Stimulated activated CD4-positive, alpha-beta T cell treated with anti-CD3 and anti-CD28 coated beads, TNF-alpha, amount 100 ng/mL, for 4 hours (primary cell): ENCODE measurements at places on chromosomes 1 and 21.

- DNase-seq = no peak
Observed at GRCh38 chr1:229001467-229002011, 266.3 kb downstream of the RHOU start.

DNA sequence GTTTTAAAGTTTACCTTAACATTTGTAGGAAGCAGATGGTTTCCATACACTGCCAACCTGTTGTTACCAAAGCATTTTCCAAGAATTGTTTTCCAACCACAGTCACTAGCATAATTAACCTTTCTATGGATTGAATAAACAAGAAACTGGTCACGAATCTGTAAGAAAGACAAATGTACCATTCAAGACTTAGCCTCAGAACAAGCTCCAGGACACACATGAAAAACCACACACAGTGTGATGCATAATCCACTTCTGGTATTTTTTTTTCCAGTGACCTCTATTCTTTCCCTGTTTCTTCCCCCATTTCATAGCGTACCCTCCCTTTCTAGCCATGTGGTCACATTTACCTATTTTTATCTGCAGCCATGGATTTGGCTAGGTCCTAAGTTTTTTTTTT, 29.6 kb upstream of the C1orf87 start:
- no peak for DNase-seq

- DNase-seq = no peak
Observed at GRCh38 chr1:173549813-173550212, 53.1 kb downstream of the SLC9C2 start.

GRCh38 chr1:196535727-196536126, 72.5 kb downstream of the KCNT2 start:
- no peak for DNase-seq

- no peak for DNase-seq
Observed at GRCh38 chr1:90715309-90715708, 1.8 kb downstream of the BARHL2 start.

DNA sequence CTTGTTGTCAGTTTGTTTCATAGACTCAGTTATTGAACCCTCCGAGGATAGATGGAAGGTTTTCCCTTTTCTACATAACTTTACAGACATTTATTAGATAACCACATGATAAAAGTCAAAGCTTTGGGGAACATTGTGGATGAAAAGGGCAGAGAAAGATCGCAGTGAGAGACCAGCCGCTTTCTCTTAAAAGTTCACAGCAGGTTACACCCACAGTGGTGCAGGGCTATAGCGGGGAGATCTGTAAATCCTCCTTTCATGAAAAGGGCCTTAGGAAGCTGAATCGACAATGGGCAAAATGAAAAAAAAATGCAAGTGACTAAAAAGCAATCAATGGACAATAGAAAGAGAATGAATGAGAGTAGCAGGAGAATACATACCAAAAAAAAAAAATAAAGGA, 218.6 kb downstream of the GRIK1 start:
- no peak for DNase-seq

DNA sequence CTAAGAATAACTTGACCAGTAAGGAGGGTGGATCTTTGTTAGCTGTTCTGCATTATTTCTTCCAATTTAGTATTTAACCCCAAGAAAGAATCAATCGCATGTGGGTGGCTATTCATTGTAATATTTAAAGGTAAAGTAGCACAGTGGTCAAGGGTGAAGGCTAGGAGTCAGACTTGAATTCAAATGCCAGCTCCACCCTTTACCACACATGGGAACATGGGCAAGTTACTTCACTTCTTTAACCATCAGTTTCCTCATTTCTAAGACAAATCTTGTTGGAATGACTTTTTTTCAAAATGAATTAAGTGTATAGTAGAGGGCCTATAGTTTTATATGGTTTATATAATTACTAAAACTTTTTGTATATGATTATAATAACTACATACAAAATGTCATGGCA, 71.3 kb upstream of the S1PR1 start:
- DNase-seq = no peak

GRCh38 chr1:153058154-153058553, 842 bp upstream of the SPRR2A start:
- no peak for DNase-seq

DNA sequence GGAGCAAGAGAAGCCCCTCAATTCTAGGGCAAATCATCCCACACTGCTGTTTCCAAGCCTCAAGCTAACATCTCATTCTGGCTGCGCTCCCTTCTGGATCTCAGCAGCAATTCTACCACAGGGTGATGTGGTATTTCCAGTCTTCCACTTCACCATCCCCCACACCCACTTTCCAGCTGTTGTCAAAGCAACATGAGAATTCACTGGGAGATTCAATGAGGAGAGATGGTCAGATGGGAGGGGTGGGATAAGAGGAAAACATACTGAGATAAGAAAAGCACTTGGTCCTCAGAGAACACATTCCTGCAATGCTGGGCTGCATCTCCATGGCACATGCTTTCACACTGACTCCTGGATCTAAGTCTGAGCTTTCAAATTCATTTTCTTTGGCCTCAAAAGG, 47.3 kb upstream of the LRRC52 start:
- DNase-seq = no peak

DNA sequence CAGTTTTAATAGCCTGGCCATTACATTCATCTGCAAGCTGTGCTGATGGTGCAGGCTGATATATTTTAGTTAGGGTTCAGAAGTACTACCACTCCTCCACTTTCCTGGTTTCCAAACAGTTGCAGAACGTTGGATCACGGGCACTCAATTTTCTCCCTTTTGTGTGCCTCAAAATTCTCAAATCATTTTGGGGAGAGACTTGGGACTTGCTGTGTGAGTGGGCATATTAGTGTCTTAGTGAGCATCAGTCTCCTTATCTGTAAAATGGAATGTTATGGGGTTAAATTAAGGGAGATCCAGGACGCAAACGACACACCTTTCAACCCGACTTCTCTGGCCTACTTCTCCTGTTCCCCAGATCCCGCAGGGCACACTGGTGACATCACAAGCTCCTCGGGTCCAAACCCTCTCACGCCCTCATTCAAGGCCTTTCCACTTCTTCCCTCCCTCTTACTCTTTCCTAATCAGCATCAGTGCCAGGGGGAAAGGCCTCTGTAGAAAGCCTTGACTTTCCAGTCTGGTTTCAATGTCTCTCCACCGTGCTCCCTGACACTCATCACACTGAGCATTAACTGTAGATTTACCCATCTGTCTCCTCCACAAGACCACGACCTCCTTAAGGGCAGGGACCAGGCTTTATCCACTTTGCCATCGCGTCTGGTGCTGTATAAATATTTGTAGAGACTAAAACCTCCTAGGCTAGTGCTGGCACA, 1.2 kb downstream of the PIGP start:
- no peak for DNase-seq

DNA sequence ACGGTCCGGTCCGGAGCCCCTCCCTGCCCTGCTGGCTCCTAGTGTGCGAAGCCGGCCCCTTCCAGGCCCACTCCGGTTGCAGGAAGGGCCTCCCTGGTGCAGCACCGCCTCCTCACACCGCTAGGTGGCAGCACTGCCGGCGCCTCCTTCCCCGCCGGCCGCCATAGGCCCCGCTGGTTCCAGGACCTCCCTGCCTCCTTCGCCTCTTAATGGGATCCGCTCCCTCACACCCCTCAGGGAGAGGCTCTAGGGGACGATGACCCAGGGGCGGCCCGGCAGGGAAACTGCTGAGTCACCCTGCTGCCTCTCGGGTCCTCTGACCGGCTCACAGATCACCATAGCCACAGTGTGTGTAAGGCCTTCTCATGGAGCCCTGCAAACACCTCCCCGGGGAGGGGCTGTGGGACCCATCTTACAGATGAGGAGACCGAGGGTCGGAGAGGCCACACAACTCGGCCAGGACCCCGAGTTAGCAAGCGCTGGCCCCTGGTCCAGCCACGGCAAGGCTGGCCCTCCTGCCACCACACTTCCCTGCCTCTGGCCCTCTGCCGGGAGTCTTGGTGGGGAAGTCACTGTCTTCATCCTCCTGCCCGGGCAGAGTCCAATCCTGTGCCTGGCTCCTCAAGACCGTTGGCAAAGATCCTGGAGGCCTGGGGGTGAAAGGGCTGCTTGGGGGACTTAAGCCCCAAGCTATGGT, 1.6 kb upstream of the AJAP1 start:
- DNase-seq = peak; percentile 21

- no peak for DNase-seq
Observed at GRCh38 chr1:40772146-40772955, 11.2 kb upstream of the KCNQ4 start.

GRCh38 chr1:170604065-170604464, 59.9 kb upstream of the PRRX1 start:
- no peak for DNase-seq

DNA sequence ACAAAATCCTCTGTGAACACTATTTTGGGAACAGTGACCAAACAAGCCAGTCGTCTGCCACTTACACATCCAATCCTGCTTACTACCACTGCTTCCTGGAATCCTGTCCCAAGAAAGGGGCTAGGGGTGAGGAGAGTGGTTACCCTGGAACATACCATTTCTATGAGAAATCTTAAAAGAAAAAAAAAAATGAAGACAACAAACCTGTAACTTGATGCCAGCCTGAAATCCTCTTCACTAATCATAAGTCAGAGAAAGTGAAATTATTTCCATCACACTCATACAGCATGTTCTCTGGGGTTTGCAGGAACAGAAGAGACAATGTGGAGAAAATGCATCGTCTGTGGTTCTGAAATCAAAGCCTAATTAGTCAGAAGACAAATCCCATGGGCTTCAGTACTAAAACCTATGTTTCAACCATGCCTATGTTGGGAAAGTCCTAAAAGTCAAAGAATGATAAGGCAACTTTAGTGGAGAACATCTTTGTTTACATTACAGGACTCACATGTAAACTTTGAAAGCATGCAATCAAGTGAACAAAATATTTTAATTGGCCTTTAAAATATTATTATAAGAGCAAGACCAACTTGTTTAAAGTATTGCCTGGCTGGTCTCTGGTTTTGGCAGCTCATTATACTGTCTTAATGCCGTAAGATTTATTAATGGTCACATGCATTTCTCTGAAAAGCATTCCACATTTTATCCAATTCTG, 220.7 kb downstream of the LTN1 start:
- DNase-seq = no peak

DNA sequence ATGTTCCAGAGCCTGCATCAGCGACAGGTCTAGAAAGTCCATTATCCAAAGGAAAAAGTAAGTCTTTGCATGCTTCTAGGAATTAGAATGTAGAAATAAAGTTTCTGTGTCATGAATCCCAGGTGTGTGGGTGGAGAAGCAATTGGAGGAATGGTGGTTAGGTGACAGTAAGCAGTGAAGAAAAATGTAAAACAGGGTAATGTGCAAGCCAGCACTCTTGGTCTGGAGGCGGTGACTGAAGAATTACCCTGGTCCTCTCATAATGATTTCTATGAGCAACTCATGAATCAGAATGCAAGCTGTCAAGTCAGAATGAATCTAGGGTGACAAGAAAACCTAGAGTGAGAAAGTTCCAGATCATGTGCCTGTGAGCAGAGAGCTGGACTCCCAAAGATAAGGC, 33.6 kb downstream of the PLPPR4 start:
- no peak for DNase-seq

GRCh38 chr1:205391386-205391785, 30.5 kb downstream of the LEMD1 start:
- no peak for DNase-seq

DNA sequence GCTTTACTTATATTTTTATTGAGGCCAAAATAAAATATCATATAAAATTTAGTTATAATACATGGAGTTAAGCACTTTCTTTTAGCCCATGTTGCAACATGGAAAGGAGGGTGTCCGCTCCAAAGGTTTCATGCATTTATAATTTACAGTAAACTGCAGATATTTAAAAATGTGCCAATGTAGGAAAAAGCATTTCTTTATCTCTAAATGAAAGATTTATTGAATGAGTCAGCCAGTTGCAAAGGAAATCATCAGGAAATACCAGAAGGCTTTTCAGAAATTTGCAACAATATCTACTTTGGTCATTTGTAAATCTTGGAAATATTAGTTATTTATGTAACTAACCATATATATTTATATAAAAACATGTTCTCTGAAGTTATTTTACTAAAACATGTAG, 12.1 kb downstream of the ATP6V1G3 start:
- DNase-seq = no peak

DNA sequence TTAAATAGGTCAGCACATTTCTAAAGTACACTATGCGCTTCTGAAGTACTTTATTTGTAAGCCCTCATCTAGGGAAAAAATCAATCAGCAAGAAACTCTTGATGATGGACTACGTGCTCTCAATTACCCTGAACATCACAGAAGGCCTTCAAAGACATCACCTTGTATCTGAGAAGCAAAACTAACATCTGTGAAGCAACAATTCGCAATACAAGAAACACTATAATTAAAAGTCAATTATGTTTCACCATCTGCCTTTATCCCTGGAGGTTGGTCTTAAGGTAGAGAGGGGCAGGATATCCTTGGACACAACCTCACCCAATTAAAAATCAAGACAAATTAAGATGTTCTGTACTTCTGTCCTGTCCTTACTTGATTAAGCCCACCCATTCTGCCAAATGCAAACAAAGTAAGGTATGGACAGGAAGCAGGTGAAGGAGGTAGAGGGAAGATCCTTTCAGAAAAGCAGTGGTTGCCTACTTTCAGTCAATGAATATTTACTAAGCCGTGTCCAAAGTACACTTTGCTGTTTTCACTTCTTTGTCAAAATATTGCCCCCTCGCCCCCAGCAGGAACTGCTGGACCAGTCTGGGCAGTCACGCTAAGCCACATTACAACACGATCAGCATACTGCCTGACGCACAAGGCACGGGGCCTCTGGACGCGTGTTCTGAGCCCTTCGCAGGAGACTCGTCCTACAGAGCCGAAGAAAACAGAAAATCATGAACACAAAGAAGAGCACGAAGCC, 887 bp downstream of the SLC19A2 start:
- peak; percentile 6 for DNase-seq
